GM13976 (cell line): ENCODE measurements at places on chromosomes 1 and 21.

GRCh38 chr1:197302775-197303174, 34.7 kb downstream of the CRB1 start:
- DNase-seq: no peak

DNA sequence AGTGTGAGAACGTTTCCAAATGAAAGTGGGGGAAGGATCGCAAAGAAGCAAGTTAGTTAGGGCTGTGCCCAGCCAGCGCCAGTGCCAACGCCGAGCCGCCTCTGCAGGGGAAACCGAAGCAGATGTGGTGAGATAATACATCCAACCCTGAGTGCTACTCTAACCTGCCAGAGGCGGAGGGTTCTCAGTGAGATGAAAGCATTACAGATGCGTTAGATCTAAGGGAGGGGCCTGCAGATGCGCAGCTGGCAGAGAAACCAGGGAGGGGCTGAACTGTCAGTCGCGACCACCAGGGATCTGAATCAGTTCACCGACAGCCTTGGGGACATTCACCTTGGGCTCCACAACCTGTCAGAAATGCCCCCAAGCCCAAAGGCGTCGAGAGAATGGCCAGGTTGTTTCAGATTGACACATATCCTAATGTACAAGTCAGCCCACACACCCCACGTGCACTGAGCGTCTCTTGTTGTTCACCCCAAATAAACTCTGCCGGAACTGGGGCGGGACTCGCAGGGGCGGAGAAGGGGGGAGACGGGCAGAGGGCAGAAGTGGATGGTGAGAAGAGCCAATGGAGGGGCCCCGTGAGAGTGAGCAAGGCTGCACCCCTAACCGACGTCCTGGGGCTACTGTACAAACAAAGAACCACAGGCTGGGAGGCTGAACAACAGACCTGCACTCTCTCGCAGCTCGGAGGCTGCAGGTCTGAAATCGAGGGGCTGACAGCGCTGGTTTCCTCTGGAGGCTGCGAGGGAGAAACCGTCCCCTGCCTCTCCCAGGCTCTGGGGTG, 8.7 kb upstream of the UMODL1 start:
- DNase-seq: peak; percentile 86

GRCh38 chr1:198686069-198686728, 47.4 kb downstream of the PTPRC start:
- DNase-seq: no peak

DNA sequence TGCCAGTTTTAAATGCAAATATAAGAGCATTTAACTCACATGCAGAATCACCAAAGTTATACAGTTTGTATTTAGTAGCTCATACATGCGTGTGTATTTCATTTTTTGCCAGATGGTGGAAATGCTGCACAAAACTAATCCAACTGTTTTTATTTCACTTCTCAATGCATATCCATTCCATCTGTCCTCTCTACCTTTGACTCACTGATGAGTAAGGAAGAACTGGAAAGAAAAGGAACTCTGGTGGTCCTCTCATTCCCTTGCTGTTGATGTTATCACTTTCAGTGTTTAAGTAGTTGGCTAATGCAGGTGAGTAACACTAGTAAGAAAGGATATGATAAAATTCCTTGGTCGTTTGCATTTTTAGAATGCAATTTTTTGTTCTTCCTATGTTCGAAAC, 5.7 kb upstream of the SLC1A7 start:
- DNase-seq: no peak

- no peak for DNase-seq
Measured at GRCh38 chr1:51981555-51981954, 8.9 kb downstream of the RAB3B start.

GRCh38 chr1:214670098-214670497, 67.1 kb downstream of the CENPF start:
- no peak for DNase-seq

DNA sequence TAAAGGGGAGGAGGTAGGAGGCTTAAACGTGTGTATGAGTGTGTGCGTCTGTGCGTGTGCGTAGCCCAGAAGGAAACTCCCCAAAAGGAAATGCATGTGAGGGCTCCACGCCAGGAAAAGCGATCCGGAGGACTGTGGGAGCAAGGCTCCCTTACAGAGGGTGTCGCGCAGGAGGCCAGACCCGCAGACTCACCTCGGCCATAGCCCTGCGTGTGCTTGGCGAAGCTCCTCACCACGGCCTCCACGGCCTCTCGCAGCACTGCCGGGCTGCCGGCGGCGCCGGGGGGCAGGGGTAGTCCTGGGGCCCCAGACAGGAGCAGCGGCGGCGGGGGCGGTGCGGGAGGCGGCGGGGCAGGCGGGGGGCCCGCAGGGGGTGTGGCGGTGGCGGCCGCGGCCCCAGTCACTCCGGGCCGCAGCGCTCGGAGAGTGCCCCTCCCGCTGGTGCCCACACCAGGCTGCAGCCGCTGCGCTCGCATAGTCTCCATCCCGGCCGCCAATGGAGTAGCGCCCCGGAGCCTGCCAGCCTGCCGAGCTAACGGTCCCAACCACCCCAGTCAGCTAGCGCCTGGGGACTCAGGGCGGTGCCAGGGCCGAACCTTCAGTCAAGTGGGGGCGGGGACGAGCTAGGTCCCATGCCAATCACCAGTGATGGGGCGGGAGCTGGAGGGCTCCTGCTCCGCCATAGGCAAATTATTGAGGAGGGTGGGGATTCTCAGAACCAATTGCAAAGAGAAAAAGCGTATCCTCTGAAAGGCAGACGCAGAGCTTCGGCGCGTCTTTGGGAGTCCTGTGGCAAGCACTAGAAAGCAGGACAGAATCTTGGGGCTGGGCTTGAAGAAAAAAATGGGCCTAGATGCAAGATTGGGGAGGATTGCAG, at the start of gene LIX1L:
LIX1L (minus strand) TSS at position 575 of the 877 bp plus-strand sequence; CDS start at position 485, 90 bp downstream.
- DNase-seq: peak; percentile 94

DNA sequence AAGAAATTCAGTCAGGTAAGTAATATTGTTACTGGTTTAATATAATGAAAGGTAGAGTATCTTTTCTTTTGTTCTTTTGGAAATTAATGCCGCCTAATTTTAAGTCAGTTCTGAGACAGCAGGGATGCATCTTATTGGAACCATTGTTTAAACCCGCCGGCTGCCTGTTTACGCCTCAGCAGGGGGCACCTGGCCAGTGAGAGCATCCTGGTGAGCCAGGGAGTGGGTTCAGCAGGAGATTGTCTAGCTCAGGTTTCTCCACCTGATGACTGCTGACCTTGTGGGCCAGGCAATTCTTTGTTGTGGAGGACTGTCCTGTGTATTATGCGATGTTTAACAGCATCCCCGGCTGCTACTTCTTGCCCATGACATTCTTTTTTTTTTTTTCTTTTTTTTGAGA, 30.2 kb downstream of the CHAF1B start:
- no peak for DNase-seq

DNA sequence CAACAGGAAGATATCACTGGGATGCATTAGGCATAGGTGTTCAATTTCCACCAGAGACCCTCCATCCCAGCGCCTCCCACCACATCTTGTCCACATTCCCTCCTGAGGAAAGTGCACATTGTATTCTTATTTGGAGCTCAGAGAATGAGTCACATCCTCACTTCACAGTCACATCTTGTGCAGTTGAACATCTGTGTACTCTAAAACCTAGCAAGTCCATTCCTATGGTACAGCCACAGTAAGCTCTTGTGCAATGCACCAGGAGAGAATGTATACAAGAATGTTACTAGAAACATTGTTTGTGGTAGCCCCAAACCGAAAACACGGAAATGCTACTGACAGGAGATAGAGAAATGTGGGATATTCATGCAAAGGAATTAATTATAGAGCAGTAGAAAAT, 1.6 kb upstream of the KDF1 start:
- no peak for DNase-seq

DNA sequence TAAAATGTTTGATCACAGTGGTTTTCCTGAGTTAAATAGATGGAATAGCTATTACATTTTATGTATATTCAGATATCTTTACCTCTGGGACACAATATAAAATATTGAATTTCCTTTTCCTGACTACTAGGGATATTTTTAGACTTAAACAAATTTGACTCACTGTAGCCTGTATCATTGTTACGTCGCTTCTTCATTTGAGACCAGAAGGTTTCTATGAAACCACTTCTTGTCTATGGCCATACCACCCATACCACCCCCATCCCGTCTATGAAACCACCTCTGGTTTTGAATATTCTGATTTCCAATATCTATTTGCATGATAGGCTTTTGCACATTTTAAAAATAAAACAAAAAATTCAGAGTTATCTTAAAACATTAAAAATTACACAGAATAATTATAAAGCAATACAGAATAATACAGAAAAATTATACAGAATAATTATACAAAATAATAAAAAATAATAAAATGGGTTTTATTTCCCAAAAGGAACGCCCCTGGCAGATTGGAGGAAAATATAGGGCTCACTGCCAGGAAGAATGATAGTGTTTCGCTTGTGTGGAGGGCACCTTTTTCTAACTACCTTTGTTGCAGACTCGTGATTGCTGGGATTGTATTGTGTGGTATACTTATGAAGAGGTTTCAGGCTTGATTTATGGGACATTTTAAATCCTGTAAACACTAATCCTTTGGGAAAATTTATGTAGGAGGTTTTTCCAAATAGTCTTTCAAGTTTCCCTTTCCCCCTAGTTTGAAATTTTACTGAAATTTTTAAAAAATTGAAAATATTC, 4.7 kb downstream of the SPEN start:
- no peak for DNase-seq

DNA sequence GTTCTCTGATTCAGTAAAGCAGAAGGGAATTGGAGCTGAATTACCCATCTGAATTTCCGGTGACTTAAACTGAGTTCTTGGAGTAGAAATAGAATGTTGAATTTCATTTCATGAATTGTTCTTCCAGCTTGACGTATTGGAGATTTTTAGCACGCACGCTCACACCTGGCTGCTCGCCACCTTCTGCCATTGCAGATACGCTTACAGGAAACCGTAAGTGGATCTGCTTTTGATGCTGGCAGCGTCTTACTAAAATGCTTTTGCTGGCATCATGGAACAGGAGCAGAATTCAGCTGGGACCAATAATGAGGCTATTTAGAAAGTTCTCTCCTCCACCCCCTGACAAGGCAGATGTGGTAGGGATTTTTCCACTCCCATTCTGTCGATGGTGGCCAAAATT, 17.7 kb upstream of the ELAVL4 start:
- no peak for DNase-seq

DNA sequence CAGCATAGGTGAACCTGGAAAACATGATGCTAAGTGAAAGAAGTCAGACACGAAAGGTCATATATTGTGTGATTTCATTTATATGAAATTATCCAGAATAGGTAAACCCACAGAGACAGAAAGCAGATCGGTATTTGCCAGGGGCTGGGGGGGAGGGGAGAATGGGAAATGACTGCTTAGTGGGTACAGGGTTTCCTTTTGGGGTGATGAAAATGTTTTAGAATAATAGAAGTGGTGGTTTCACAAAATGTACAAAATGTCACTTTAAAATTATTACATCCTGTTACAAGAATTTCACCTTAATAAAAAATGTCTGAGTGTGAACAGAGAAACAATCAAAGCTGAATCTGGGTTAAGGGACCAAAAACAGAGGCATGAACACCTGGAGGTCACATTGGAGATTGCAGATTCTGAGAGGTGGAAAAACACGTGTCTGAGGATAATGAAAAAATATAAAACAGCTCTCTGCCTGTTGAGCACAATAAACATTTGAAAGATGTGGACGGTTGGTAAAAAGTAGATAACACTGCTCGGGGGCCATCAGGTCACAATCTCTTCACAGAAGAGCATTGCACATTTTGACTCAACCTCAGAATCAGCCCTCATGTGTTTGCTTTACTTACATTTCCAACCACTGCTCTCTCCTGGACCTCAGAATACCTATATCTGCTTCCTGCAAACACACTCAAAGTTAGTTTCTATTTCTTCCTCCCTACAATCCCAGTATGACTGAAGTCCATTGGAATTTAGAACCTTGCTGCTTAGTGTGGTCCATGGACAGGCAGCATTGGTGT, 3.2 kb downstream of the SLAMF6 start:
- no peak for DNase-seq

- DNase-seq: no peak
Measured at GRCh38 chr1:17569200-17570139, 30.0 kb downstream of the ARHGEF10L start.

DNA sequence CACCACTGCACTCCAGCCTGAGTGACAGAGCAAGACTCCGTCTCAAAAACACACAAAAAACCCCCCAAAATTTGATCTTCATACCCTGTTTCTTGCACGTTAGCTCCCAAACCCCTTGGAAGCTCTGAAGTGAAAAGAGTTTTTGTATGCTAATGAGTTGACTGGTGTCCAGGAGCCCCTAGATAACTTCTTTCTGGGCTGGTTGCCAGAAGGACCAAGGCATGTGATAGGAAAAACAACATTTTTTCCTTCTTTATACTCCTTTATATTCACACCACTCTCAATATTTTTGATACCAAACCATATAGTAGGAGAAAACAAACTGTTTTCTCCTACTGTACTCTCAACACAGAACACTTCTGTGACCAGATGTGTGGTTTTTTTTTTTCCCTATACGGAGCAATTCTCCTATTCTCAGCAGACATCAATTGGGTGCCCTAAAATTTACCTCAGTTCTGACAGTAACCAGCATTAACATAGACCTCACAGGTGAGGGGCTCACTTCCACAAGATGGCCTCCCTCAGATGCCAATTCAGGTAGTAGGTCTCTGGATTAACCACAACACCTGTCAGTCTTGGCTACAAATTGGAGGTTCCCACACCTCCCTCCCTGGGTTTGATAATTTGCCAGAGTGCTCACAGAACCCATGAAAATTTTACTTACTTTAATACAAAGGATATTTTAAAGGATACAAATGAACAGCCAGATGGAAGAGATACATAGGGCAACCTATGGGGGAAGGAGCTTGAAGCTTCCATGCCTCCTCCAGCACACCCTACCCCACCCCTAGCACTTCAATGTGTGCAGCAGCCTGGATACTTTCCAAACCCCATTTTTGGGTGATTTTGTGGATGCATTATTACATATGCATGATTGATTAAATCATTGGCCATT, 25.6 kb downstream of the ZYG11B start:
- DNase-seq: no peak

- no peak for DNase-seq
Measured at GRCh38 chr1:997993-998744, 1.7 kb downstream of the HES4 start.

DNA sequence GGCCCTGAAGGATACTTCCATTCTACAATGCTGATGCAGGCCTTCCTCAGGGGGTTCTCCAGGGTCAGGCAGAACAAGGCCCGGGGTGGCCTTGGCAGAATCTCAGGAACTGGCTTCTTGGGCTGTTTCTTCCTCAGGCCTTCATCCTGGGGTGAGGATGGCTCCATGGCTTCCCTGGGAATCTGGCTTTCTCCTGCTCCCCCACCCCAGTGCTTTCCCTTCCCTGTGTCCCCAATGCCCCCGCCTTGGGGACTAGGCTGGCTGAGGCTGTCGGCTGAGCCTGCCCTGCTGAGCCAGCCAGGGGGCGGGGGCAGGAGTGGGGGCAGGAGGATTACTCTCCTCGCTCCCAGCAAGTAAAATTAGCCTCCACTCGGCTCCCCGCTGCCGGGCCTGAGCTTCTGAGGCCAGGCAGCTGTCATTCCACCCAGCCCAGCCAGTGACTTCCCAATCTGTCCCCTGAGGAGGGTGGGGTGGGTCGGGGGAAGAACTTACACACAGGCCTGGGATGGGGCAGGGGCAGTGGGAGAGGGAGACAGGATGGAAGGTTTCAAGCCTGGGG, at the start of gene CACNA1S:
CACNA1S (minus strand) TSS at position 254 of the 559 bp plus-strand sequence; CDS start at position 167, 87 bp downstream.
- DNase-seq: no peak

GRCh38 chr1:94055459-94056122, 65.4 kb downstream of the ABCA4 start:
- DNase-seq: no peak

GRCh38 chr1:226511296-226511695, 37.3 kb upstream of the STUM start:
- DNase-seq: no peak
